ENCODE measurements at places on chromosomes 6 and 20.

GRCh38 chr20:4300921-4301320, 285.6 kb upstream of the RNF24 start:
- DNase-seq, result no peak

DNA sequence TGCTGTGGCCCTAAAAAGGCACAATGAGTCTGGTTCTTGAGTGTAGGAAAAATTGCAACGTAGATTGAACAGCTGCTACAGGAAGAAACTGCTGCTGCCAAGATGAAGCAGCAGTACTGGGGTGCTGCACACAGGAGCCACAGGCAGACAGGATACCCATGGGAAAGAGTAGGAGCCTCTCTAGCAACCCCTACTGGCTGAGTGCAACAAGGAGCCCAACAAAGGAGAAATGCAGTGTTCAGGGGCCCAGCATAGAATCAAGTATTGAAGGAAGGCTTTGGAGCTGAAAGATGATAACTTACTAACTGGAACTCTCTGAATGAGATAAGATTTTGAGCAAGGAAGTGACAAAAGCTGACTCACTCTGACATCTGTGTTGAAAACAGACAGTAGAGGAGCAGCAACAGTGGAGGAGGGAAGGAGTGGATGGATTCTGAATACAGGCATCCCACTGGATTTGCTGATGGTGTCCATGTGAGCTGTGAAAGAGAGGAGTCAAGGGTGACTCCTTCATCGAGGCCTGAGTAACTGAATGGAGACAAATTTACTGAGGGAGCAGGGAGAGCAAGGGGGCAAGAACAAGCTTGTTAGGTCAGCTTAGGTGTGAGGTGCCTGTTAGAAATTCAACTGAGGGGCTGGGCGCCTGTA, 534.7 kb upstream of the JARID2 start:
- peak; percentile 66 for DNase-seq

DNA sequence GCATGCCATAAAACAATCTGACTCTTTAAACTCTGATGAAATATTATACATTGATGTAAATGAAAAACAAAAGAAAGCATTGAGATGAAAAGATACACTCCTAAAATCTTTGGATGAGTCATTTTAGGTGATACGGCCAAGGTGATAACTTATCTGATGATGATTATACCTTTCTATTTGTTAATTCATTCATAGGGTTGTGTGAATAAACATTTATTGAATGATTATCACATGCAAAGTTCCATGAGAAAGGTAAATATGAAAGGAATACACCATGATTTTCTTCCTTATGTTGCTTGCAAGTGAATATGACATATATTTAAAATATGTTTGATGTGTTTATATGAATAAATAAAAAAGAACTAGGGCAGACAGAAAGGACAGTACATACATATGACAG, 15.4 kb upstream of the HIVEP1 start:
- no peak for DNase-seq

DNA sequence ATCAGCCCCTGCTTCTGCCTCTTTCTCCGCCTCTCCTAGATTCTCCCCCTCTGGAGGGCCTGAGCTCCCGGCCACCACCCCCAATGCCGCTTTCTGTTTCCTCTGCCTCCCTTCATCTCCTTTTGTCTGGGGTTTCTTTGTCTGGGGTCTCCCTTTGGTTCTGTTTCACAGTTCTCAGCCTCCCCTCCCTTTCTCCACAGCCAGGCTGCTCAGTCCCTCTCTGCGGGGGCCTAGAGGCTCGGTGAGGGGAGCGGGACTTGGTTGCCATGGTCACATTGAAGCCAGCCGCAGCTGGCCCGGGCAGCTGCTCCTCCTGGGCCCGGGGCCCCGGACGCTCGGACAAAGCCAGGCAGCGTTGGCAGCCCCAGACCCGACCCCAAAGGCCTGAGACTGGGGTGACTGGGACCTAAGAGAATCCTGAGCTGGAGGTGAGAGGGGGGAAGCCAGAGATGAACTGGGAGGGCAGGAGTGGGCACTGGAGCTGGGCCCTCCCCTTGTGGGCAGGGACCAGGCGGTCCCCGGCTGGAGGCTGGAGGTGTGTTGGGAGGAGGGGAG, 3.5 kb upstream of the DDR1 start:
- no peak for DNase-seq

DNA sequence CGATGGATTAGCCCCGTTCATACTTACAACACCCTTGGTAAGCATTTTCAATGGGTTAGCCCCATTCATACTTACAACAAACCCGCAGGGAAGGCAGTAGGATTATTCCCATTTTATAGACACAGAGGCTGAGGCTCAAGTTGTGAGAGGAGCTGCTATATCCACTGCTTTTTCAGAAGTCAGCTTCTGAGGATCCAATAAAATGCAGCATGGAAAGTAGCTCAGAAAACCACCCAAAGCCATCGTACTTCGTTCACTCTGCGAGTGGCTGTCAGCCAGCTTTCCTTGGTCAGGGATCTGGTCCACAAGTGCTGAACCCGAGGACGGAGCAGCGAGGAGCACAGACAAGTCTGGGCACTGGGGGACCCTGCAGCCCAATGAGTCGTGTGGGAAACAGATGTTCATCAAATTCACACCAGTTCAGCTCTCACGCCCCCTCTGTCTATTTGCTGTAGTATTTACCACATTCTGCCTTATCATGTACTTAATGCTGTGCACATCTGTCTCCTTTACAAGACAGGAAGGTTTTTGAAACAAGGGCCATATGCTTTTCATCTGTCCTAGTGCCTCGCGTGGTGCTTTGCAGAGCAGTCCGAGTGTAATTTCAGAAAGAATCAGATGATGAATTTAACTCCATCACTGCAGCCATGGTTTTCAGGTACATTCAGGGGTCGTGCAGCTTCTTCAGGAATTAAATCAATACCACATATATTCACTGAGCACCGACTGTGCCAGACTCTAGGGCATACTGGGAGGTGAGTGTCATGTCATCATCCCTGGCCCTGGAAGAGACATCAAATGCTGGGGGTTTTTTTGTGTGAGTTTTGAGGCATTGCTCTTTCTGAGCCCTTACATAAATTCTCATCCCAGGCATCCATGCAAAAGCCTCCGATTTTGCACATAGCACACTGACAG, 256.9 kb downstream of the CDH26 start:
- no peak for DNase-seq

GRCh38 chr20:12605751-12606150, 403.0 kb upstream of the SPTLC3 start:
- DNase-seq, result no peak

DNA sequence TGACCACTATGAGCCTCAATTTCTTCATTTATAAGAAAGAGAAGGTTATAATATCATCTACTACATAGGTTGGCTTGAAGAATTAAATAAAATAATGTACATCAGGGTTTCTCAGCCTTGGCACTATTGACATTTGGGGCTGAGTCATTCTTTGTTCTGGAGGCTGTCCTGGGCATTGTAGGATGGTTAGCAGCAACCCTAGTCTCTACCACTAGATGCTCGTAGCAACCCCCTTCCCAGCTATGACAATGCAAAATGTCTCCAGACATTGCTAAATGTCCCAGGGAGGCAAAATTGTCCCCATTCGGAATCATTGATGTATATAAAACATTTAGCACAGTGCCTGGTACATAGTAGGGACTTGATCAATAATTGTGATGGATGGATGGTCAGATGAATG, 152.1 kb downstream of the KHDC1L start:
- DNase-seq, result no peak

DNA sequence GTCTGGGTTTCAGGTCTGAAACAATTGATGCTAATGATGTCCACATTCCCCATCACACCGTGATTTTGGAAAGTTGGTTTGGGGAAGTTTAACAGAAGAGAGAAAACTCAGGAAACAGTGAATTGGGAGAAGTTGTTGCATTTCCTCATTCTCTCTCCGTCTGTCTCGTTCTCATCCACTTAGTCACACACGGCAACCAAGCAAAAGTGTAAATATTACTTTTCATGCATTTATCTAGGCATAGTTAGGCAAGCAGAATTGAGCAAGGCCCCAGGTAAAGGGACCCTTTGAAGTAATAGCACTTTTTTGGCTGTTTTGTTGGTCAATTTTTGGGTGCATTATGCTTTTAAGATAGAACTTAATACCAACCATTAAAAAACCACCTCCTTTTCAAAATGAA, 137.0 kb upstream of the SULF2 start:
- no peak for DNase-seq

GRCh38 chr6:36104836-36105235, 25.5 kb upstream of the MAPK13 start:
- no peak for DNase-seq

DNA sequence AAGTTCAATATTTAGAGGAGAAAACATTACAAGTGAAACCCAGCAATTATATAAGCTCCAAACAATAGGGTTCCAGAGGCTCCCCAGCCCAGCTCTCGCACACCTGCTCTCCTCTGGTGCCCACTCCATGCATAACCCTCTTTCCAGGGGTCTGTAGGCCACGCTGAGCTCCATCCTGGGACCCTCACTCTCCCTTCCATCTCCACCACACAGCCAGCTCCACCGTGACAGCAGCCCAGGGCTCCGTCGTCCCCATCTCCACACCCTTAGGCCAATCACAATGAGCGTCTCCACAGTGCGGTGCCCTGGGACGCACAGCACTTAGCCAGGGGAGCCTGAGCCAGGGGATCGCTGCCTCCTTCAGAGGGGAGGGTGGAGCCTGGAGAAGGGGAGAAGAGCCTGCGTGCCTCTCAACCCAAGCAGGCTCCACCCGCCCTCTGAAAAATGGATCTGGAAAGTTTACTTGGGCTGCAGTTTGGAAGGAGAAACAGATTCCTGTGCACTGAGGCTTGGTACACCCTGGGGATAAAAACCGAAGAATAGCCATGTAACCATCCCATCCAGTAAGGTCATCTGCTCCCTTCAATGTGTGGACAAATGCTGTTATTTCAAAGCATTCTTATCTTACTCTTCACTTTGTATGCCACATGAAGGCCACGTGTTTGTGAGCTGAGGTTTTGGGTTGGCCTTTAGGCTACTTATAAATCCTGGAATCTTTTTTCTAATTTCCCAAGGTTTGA, 72.4 kb upstream of the GGTLC1 start:
- DNase-seq, result no peak

- DNase-seq, result peak; percentile 16
These were observed 39.4 kb upstream of the KCNK16 start for GRCh38 chr6:39361657-39362486.
